Dorsolateral prefrontal cortex (tissue), 122 donors: ENCODE measurements at places on chromosomes 5 and 9.

DNA sequence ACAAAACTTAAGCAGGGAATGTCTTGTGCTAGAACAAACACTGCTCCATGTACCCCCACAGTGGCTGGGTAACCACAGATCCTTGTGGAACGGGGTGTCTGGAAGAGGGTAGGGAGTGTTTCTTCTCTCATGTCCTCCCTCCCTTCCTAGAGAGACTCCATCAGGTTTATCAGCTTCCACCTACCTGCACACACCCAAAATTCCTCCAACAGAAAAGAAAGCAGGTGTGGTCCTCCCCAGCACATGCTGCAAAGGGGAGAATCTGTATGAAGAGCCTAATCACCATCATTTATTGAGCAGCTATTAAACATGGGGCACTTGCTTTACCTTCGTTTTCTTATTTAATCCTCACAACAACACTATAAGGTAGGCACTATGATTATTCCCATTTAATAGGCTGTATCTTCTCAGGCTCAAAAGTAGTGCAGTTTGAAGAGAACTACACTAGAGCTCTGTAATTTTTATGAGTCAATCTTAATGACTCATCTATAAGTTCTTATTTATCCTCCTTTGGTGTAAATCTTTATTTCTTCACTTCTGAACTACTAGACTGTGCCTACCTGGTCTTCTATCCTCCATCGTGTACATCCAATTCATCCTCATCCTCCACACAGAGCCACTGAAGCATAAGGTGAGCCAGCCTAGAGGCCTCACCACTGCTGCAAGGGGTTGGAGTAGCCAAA lies 31.6 kb downstream of the C9orf40 start:
- no peak for DNase-seq

DNA sequence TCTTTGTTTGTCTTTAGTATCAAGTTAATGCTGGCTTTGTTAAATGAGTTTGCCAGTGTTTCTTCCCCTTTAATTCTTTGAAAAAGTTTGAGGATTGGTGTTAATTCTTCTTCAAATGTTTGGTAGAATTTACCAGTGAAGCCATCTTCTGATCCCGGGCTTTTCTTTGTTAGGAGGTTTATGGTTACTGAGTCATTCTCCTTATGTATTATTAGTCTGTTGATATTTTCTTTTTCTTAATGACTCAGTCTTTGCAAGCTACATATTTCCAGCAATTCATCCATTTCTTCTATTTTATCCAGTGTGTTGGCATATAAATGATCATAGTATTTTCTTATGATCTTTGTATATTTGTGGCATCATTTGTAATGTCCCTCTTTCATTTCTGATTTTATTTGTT lies 74.5 kb upstream of the SPINK5 start:
- no peak for DNase-seq

GRCh38 chr5:125612181-125612721 lies 811.0 kb upstream of the GRAMD2B start:
- DNase-seq = peak; percentile 44

GRCh38 chr5:139652788-139653241 lies 4.7 kb downstream of the CXXC5 start:
- no peak for DNase-seq

- DNase-seq = no peak
Observed at GRCh38 chr9:99399474-99399873, 177.4 kb downstream of the SEC61B start.

- no peak for DNase-seq
Observed at GRCh38 chr5:1118738-1119137, 6.9 kb upstream of the SLC12A7 start.

DNA sequence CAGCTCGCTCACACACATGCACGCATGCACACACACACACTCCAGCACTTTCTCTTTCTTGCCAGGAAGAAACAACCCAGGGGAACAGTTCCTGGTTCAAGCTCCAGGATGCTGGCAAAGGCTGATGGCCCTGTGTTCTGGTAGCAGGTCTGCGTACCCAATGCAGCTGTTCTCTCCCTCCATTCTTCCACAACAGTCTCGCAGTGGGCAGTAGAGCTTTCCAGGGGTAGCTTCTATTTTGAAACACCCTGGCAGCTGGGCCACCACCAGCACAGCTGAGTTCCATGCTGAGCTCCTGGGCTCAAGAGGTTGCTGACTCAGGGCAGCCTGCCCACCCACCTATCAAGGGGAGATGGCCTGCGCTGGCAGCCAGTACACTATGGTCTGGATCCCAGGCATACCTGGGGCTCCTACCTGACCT lies 4.7 kb downstream of the VDAC1 start:
- DNase-seq = no peak

- no peak for DNase-seq
Observed at GRCh38 chr9:6893350-6894131, 135.8 kb downstream of the KDM4C start.

GRCh38 chr9:7336356-7337065 lies 463.1 kb downstream of the DMAC1 start:
- no peak for DNase-seq

DNA sequence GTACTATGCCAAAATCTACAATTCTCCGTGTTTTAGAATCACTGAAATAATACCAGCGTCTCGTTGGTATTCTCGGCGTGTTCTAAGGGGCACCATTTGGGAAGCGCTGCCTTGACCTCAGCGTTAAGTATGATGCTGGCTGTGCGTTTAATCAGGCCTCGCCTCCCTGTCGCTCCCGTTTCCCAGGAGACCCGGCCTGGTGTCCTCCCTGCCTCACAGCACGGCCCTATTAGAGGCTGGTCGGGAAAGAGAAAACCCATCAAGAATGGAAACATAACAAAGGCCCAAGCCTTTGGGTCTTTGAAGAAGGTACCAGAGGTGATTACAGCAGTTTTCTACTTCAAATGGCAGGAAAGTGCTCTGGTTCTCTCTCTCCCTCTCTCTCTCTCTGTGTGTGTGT lies 30.0 kb downstream of the GFPT2 start:
- no peak for DNase-seq

- DNase-seq = no peak
Observed at GRCh38 chr5:168073311-168073710, 218.1 kb upstream of the WWC1 start.

DNA sequence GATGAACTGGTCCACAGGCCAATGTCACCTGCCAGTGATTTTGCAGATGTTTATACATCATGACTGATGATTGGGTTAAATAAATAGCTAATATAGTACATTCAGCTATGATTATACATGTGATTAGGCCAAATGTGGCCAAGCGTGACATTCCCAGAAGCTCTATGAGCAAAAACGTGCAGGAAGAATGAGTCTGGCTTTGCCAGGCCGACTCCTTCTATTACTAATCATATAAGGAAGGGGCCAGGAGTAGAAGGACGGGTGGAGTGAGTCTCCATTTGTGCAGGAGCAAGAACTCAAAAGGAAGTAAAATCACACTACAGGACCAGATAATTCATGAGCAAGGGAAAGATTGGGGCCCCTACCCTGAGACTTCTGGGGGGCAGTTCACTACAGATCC lies 178.2 kb downstream of the ROR2 start:
- DNase-seq = no peak

DNA sequence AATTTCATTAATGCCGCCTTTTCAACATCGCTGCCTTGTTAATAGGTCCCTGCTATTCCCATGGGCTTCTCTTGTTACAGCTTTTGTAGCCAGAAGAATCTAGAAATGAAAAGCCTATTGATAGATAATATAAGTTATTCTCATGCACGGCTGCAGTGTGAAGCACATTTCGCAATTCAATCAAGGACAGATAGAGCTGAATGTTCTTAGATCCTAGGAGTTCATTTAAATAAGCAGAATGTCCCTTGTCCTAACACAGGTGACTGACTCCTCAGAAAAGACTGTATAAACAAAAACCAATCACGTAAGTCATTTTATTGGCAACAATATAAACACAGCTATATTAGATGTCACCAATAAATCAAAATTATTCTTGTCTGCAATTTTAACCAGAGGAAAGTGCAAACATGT lies 9.4 kb downstream of the GLIS3 start:
- no peak for DNase-seq

DNA sequence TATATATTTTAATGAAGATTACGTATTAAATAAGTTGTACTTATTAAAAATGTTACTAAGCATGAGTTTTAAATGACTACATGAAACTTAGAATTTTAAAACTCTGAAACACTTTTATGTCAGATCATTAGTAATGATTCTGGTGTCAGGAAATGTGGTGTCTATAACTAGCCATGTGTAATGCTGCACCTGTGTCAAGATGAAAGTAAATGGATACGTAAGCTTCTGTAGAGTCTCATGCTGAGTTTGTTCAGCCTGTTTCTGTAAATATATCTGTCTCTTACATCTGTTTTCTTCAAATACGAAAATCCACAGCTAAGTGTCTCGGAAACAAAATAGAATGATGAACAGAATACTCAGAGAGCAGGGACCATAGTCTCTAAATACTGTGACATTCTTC lies 278.0 kb upstream of the SMC2 start:
- DNase-seq = no peak

DNA sequence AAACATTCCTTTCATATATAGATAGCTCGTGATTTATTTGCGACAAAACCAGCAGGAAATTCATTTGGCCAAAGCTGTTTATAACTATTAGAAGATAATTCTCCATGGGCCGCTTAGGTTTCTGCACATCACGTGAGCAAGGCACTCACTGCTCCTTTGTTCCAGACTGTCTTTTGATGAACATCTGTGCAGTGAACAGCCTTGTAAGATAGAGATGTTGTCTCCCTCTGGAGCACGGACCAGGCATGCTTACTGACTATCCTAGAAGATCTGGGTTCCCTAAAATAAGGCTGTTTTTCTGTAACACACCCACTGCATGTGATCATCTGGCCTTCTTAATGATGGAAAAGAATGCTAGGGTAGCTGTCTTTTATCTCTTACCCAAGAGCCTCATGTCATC lies 30.9 kb downstream of the YIPF5 start:
- DNase-seq = peak; percentile 61
